Fibroblast of the aortic adventitia (primary cell): ENCODE measurements at places on chromosomes 2 and 18.

GRCh38 chr2:17805717-17806363 is 10.4 kb upstream of the MSGN1 start:
- no peak for DNase-seq

GRCh38 chr2:35822716-35823115 is 532.9 kb upstream of the CRIM1 start:
- no peak for DNase-seq

DNA sequence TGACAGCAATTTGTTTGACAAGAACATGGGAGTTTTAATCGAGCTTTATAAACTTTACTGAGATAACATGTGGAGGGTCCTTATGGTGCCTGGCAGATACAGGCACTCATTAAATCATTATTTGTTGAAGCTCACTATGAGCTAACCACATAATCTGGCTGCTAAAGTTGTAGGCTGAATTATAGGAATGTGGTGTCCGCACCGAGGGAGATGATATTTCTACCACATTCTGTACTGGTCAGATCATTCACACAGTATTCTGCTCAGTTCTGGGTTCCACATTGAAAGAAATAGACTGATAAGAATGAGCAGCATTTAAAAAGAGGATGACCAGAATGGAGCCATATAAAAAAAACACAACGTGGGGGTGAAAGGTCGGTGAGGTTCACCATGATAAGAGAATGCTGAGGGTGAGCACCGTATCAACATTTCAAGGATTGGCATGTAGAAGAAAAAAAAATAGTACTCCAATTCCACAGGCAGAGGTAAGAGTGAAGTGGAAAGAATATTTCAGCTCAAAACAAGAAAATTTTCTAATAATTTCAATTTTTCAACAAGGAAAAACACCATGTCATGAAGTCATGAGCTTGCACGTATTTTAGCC is 54.4 kb downstream of the TMEFF2 start:
- no peak for DNase-seq

GRCh38 chr2:239190921-239191885 is 209.6 kb downstream of the HDAC4 start:
- no peak for DNase-seq

GRCh38 chr18:61651145-61651879 is 241.5 kb downstream of the RNF152 start:
- no peak for DNase-seq

- DNase-seq, result peak; percentile 34
These were observed 87.9 kb downstream of the ICOS start for GRCh38 chr2:204024503-204024902.

DNA sequence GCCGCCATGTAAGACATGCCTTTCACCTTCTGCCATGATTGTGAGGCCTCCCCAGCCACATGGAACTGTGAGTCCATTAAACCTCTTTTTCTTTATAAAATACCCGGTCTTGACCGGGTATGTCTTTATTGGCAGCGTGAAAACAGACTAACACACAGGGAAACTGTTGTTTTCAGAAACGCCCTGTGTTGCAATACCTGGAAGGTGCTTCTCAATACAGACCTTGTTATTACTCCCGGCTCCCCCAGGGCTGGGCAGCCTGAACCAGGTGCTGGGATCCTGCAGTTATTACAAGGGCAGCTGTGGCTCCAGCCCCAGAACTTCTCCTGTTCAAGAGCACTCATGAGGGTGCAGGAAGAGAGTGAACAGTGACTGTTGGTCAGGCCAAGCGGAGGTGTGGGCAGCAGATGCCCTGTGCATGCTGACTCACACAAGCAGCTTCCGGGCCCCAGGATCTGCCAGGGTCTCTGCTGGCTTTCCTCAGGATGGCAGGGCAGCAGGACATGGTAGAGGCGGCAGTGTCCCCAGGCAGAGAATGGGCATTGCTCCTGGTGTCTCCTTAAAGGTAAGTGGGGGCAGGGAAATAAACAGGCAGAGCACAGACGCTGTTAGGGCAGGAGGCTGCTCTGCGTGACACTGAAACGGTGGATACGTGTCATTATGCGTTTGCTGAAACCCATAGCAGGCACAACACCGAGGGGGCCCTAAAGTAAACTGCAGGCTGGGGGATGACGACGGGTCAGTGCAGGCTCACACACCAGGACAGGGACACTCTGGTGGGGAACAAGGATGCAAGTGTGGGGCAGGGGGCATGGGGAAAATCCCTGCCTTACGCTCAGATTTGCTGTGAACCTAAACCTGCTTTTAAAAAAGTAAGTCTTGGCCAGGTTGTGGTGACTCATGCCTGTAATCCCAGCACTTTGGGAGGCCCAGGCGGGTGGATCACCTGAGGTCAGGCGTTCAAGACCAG is 89.1 kb downstream of the NDUFA10 start:
- no peak for DNase-seq

DNA sequence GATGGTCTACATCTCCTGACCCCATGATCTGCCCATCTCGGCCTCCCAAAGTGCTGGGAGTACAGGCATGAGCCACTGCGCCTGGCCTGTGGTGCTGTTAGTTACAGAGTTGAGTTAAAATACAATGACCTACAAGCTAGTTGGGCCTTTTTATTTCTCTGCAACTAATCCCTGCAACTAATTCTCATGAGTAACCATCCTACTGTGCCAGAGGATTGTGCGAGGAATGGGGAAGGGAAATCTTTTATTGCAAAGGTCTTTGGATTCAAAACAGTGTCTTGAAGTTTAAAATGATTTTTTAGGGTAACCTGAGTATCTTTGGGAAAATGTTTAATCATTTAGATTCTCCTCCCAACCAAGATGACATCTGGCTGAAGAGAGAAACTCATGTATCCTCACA is 88.8 kb upstream of the RMDN2 start:
- DNase-seq, result no peak

DNA sequence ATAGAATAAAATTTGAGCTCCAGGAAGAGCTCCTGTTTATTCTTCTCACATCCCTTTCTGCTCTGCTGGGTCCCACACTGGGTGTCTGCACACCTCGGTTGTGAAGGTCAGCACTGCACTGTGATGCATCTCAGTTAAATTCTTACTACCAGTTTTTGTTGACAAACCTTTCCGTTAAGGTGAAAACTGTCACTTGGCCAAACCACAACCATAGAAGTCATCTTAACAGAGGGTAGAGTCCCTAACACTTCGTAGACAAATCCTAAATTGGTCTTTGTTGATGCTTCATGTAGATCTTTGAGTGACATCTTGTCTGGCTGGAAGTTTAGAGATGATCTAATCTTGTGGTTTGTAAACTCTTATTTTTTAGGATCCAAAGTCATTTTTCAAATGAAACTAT is 167.4 kb upstream of the MAP3K20 start:
- DNase-seq, result no peak

DNA sequence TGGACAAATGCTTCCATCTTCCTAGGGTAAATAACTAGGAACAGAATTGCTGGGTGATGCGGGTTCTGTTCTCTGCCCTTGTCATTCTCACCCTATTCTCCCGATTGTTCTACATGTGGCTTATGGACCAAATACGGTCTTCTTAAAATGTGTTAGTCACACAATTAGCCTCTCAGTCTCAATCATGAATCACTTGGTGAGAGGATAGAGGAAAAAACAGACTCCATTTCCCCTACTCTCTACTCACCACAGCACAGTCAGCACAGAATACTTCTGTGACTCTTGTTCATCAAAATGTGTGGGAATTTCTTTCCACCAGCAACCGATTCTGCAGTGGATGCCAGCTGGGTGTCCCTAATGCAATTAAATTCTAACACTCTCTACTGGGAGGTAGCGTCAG is 125.2 kb downstream of the SH3BP4 start:
- no peak for DNase-seq

DNA sequence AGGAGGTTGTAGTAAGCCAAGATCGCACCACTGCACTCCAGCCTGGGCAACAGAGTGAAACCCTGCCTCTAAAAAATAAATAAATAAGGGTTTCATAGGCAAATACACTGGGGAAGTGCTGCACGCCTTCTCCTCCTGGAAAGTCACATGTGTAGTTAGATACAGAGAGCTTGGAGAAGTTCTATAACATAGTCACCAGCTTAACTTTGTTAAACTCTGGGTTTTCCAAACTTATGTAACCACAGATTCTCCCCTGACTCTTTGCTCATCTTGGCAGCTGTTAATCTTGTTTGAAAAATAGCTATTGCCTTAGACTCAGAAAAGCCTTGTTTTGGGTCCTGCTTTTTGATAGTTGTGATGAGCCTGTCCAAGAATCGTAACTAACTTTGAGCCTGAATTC is 25.2 kb downstream of the KIAA2012 start:
- DNase-seq, result peak; percentile 48

- no peak for DNase-seq
These were observed 106.8 kb downstream of the ASAP2 start for GRCh38 chr2:9313443-9313842.

DNA sequence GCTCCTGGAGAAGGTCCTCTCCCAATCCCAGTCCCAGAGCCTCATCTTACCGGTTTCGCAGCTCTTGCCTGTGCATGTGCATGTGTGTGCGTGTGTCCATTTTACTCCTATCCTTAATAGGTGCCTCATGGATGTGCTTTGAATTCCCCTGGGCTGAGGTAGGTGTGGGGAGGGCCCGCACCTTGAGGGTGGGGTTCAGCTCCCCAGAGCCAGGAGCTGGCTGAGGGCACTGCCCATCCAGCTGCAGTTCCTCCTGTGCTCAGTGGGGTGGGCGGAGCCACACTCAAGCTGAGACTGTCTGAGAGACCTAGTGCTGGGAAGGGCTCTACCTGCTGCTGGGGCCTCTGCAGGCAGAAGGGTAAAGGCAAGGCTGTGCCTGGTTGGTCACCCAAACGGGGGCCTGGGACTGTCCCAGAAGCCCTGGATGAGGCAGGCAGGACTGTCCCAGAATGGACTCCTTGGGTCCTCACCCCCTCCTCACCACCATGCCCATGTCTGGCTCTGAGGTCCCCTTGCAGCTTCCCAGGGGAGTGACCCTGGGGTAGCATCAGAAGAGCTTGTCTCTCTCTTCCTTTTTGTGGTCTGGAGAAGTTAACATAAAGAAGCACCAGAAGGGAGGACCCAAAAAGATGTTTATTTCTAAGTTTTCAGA is 8.9 kb downstream of the GDF7 start:
- no peak for DNase-seq

GRCh38 chr2:88159481-88159880 is 10.7 kb upstream of the THNSL2 start:
- DNase-seq, result no peak

DNA sequence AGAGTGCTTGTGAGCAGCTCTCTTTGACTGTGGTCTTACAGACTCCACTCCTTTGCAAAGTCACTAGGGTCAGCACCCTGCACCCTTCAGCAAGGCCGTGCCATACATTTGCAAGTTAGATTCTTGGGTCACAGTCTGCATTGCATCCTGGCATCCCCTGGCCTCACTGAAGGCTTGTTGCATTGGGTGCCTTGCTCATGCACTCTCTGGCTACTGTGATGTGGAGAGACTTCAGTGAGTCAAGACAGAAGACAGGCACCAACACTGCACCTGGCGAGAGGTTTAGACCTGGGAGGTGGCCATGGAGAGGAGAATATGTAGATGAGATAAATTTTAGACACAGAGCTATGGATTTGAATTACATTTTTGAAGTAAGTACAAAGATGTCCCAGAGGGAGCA is 146.4 kb upstream of the COPS8 start:
- no peak for DNase-seq

DNA sequence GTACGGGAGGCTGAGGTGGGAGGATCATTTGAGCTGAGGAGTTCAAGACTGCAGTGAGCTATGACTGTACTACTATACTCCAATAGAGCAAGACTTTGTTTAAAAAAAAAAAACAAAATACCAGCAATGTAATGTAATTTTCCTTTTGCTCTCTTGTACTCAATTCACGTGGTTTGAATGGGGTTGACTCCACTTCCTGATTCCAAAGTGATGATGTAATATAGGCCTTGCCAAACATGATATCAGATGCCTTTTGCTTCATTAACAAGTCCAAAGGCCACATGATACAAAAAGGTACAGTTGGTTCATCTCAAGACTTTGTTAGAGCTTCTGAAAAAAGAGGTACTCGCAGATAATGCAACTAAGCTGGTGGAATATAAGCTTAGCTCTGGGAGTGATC is 321.8 kb downstream of the ZEB2 start:
- peak; percentile 44 for DNase-seq

DNA sequence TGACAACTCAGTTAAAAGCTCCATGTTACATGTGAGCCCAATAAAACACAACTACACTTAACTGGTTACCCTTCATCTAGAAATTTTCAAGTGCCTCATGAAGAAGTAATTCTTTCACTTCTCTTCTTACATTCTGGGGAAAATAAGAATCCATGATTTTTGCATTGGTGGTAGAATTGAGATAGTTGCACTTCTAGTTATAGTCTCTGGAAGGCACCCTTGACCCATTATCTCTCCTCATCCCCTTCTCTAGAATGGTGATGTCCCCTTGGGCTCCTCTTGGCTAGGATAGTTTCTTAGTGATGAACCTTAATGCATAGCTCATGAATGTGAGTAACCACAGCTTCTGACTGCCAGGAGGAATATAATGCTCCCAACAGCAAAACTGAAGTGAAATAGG is 3.6 kb downstream of the LGALSL start:
- DNase-seq, result no peak

GRCh38 chr2:39264733-39265132 is 21.0 kb upstream of the CDKL4 start:
- DNase-seq, result no peak

- no peak for DNase-seq
These were observed 302.8 kb downstream of the PTGR3 start for GRCh38 chr18:74906184-74906583.

DNA sequence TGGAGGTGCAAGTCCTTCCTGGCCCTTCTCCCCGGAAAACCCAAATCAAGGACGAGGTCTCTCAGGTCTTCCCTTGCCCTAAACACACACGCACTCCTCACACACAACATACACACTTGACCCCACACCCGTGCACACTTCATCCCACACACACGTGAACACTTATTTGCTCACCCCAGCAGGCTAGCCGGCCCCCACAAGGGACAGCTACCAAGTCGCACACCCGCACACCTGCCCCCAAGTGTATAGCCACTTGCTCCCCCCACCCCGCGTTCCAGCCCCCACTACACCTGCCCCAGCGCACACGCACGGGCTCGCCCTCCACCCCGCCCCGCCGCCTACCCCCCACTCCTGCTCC is 359 bp downstream of the TGFBRAP1 start:
- no peak for DNase-seq

GRCh38 chr2:102736410-102737409 is 25.1 kb upstream of the TMEM182 start:
- peak; percentile 53 for DNase-seq

DNA sequence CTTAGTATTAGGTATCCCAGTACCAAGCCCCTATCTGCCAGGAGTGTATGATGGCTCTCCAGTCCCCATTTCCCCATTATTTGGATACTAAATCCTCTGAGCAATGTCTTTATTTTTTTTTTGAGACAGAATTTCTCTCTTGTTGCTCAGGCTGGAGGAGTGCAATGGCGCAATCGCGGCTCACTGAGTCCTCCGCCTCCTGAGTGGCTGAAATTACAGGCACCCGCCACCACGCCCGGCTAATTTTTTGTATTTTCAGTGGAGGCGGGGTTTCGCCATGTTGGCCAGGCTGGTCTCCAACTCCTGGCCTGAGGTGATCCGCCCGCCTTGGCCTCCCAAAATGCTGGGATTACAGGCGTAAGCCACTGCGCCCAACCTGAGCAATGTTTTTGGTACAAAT is 3.6 kb upstream of the PHLPP1 start:
- no peak for DNase-seq
